ENCODE measurements at places on chromosomes 3 and 15. TPM values are rescaled to one million over a fixed set of nuclear protein-coding genes. Genes with fewer than 3 reads are reported as not detected.

Gene RARB
- total RNA-seq = 1.2 TPM

Gene FGF7
- total RNA-seq = 9.5 TPM

Gene ROPN1B
- not detected for total RNA-seq

Gene CFAP161
- not detected for total RNA-seq

Gene VIPR1
- 8.7 TPM for total RNA-seq

Gene ADGRG7
- not detected for total RNA-seq

Gene SCAANT1
- total RNA-seq = not detected

Gene ASB14
- 2.8 TPM for total RNA-seq

Gene BSN
- 0.24 TPM for total RNA-seq

Gene SERINC4
- not detected for total RNA-seq

Gene SUSD5
- total RNA-seq = 0.55 TPM

Gene FBXL22
- 0.89 TPM for total RNA-seq

Gene WDR49
- 1.2 TPM for total RNA-seq

Gene TTC21A
- 0.33 TPM for total RNA-seq

Gene C3orf62
- 0.78 TPM for total RNA-seq

GRCh38 chr3:125271127-125271526, 58.6 kb upstream of the SLC12A8 start:
- no peaks in the 10 kb centered on the region for H3K4me1 ChIP-seq
- no peaks in the 10 kb centered on the region for H3K27me3 ChIP-seq
- no peak overlapping the region for H3K4me3 ChIP-seq
- DNase-seq = no peak
- H3K36me3 ChIP-seq = no peaks in the 10 kb centered on the region
- no peak overlapping the region for H3K27ac ChIP-seq

GRCh38 chr3:112303764-112304325, 9.8 kb upstream of the SLC9C1 start:
- no peaks in the 10 kb centered on the region for H3K4me1 ChIP-seq
- no peak for DNase-seq
- peak overlapping the region; percentile 42 for H3K4me3 ChIP-seq
- H3K27ac ChIP-seq = no peak overlapping the region
- H3K27me3 ChIP-seq = no peaks in the 10 kb centered on the region

DNA sequence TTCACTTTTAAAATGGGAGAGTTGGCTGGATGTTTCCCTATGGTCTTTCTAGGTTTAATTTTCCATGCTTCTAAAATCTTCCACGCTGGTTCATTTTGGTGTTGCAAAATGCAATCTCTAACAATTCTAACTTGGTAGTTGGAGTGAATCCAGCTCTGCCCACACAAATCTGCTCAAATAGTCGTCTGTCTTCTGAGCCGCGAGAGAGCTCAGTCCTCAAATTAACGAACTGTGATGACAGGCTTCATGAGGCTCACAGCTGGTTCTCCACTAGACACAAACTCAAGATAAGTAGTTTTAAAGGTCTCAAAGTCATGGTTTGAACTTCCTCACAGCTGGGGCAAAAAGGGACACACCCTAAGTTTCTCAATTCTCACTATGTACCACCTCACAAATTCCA, 178.6 kb upstream of the LYSMD4 start:
- H3K36me3 ChIP-seq = no peaks in the 10 kb centered on the region
- no peaks in the 10 kb centered on the region for H3K27me3 ChIP-seq
- no peaks in the 10 kb centered on the region for H3K4me1 ChIP-seq
- no peak overlapping the region for H3K4me3 ChIP-seq
- H3K27ac ChIP-seq = no peak overlapping the region

DNA sequence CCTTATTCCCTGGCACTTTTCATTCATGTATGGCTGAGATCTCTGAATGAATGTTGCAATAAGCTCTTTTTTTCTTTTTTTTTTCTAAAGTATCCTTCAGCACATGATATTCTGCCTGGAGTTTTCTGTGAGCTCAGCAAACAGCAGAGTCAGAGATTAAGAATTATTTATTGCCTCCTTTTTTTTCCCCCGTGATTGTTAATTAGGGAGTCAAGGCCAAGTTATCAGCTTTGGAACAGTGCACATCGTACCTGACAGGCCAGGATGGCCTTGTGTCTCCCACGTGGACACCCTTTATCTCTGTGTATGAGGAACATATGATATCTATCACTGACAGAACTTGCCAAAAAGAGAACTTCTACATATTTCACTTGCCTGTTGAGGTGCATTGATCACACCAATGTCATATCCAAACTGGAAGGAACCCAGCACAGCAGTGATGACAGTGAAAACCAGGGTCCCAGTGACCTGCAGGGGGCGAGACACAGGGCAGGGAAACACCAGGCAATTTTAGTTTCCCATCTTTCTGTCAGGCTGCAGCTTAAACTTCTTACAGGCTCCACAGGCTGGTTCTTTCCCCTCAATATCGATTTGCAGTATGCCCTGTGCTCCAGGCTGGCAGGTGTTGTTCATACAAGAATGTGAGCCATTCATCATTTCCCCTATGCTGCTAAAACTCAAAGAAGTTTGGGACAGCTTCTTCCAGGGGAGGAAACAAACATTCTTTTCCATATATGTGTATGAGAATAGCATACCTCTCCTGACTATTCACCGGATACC, 8.2 kb downstream of the SLC2A2 start:
- no peaks in the 10 kb centered on the region for H3K36me3 ChIP-seq
- DNase-seq = no peak
- no peak overlapping the region for H3K4me3 ChIP-seq
- H3K27me3 ChIP-seq = no peaks in the 10 kb centered on the region
- H3K4me1 ChIP-seq = no peaks in the 10 kb centered on the region

DNA sequence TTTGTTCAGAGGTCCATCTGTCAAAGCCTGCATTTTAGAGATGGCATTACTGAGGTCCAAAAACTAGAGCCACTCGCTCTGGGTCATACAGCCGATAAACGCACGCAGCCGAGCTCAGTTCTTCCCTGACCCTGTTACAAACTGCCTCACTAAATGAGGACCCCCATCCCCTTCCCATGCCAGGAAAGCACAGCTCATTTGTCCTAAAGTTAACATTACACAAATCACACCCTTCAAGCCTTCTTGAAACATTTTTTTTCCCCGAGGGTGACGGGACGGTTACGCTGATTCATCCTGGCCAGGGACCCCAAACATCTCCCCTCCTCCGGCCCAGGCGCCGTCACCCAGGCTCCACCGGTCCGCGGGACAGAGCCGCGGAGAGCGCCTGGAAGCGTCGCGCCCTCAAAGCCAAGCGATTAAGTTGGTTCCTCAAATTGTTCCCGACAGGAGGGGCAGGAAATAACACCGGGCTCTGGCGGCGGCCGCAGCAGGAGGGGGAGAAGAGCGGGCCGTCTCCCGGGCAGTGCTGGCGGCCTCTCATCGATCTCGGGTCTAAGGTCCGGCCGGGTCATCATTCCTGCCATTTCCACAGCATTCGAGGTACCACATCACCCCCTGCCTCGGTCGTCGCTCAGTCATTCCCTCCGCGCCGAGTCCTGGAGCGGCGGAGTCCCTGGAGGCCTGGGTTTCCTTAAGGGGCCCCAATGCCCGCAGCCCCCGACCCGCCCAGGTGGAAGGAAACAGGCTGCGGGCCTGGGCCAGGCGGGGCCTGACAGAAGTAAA, 619 bp upstream of the CMTM8 start:
- H3K27me3 ChIP-seq = peaks cover 8% of the 10 kb centered on the region
- H3K27ac ChIP-seq = peak overlapping the region; percentile 32
- H3K36me3 ChIP-seq = no peaks in the 10 kb centered on the region
- H3K4me1 ChIP-seq = peaks cover 5% of the 10 kb centered on the region
- peak overlapping the region; percentile 79 for H3K4me3 ChIP-seq

DNA sequence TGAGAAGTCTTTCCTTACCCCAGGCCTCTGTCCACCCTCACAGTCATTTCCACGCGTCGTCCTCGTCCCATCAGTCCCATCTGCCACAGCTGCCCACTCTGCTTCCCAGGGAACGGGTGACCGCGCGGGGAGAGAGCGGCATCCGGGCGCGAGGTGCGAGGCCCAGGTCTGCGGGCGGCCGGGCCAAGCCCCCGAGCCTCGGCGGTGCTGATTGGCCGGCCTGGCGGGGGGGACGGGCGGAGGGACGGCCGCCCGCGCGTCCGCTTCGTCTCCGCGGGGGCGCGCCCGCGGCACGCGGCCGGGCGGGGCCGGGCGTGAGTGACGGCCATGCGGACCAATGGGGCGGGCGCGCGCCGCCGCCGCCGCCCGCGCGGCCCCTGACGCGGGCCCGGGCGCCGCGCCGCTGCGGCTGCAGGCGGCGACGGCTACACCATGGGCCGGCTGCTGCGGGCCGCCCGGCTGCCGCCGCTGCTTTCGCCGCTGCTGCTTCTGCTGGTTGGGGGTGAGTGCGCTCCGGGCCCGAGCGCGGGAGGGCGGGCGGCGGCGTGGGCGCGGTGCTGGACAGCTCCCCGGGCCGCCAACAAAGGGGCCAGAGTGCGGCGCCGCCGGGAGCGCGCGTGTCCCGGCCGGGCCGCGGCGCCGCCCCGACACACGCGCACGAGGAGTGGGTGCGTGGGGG, at the start of gene PODXL2:
Gene PODXL2 (plus strand): TSS at position 398 of the 679 bp plus-strand sequence. CDS start 35 bp downstream, at position 433.
- no peak within 1 kb of the TSS for H3K27ac ChIP-seq
- H3K4me3 ChIP-seq = peak within 1 kb of the TSS; percentile 48
- DNase-seq = no peak
- no peaks in the 10 kb centered on the region for H3K36me3 ChIP-seq
- H3K27me3 ChIP-seq = no peaks in the 10 kb centered on the region

- no peak overlapping the region for H3K27ac ChIP-seq
- H3K27me3 ChIP-seq = no peaks in the 10 kb centered on the region
- no peaks in the 10 kb centered on the region for H3K36me3 ChIP-seq
- no peak overlapping the region for H3K4me3 ChIP-seq
Measured at GRCh38 chr15:69881766-69882165, 216.0 kb downstream of the TLE3 start.

DNA sequence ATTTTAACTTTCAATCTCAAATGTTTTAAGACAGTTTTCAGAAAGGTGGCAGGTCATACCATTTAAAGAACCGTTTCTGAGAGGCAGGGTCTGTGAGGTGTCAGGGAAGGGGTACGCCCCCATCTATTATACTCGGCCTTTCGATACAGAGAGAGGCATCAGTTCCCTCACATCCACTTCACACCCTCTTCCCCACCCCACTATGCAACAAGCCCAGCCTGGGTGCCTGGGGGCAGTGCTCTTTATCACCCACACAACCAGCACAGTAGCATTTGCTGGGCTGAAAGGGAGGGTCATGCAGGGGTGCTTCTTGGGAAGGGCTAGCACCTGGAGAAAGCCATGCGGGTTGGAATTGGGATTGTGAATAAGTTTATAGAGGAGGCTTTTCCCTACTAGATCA, 56.0 kb upstream of the KCNMB2 start:
- DNase-seq = no peak
- H3K36me3 ChIP-seq = no peaks in the 10 kb centered on the region
- H3K4me3 ChIP-seq = no peak overlapping the region
- H3K27me3 ChIP-seq = no peaks in the 10 kb centered on the region
- H3K4me1 ChIP-seq = no peaks in the 10 kb centered on the region

- H3K4me3 ChIP-seq = no peak overlapping the region
- no peaks in the 10 kb centered on the region for H3K27me3 ChIP-seq
- no peak for DNase-seq
- no peak overlapping the region for H3K27ac ChIP-seq
Measured at GRCh38 chr3:30676424-30677346, 70.3 kb downstream of the TGFBR2 start.

- no peak overlapping the region for H3K4me3 ChIP-seq
- H3K27ac ChIP-seq = peak overlapping the region; percentile 93
- no peak for DNase-seq
Measured at GRCh38 chr3:8571256-8571655, 69.6 kb downstream of the LMCD1 start.

GRCh38 chr15:72936691-72937679, 115.3 kb upstream of the NEO1 start:
- H3K4me1 ChIP-seq = no peaks in the 10 kb centered on the region
- H3K36me3 ChIP-seq = no peaks in the 10 kb centered on the region
- H3K4me3 ChIP-seq = no peak overlapping the region
- H3K27me3 ChIP-seq = no peaks in the 10 kb centered on the region

GRCh38 chr15:90013503-90013937, 12.4 kb downstream of the ZNF710 start:
- H3K27me3 ChIP-seq = no peaks in the 10 kb centered on the region
- no peaks in the 10 kb centered on the region for H3K4me1 ChIP-seq
- no peak overlapping the region for H3K27ac ChIP-seq
- H3K36me3 ChIP-seq = no peaks in the 10 kb centered on the region
- DNase-seq = no peak

GRCh38 chr3:71129611-71130431, 453.7 kb downstream of the FOXP1 start:
- H3K27me3 ChIP-seq = no peaks in the 10 kb centered on the region
- peak overlapping the region; percentile 58 for H3K4me3 ChIP-seq
- no peak for DNase-seq

DNA sequence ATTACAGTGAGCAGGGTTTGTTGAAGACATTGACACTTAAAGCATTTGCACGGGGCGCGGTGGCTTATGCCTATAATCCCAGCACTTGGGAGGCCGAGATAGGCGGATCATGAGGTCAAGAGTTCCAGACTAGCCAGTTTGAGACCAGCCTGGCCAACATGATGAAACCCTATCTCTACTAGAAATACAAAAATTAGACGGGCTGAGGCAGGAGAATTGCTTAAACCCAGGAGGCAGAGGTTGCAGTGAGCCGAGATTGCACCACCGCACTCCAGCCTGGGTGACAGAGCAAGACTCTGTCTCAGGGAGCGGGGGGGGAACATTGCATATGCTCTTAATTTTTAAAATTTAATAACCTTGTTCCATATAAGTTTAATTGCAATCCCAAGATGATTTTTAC, 11.9 kb downstream of the STT3B start:
- no peak for DNase-seq
- no peaks in the 10 kb centered on the region for H3K36me3 ChIP-seq
- H3K4me1 ChIP-seq = peaks cover 54% of the 10 kb centered on the region

DNA sequence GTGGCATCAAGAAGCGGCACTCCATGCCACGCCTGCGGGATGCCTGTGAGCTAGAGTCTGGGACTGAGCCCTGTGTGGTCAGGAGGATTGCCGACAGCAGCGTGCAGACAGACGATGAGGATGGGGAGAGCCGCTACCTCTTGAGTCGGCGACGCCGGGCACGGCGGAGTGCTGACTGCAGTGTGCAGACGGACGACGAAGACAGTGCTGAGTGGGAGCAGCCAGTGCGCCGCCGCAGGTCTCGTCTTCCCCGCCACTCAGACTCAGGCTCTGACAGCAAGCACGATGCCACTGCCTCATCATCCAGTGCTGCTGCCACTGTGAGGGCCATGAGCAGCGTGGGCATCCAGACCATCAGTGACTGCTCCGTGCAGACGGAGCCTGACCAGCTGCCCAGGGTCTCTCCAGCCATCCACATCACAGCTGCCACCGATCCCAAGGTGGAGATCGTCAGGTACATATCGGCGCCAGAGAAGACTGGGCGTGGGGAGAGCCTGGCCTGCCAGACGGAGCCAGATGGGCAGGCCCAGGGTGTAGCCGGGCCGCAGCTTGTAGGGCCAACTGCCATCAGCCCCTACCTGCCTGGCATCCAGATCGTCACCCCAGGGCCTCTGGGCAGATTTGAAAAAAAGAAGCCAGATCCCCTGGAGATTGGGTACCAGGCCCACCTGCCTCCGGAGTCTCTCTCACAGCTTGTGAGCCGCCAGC, 16.8 kb upstream of the APEH start:
- no peak for DNase-seq
- H3K27ac ChIP-seq = no peak overlapping the region
- H3K4me3 ChIP-seq = no peak overlapping the region
- no peaks in the 10 kb centered on the region for H3K4me1 ChIP-seq
- no peaks in the 10 kb centered on the region for H3K27me3 ChIP-seq
- no peaks in the 10 kb centered on the region for H3K36me3 ChIP-seq

Data from gastrocnemius medialis (tissue), 4 donors.